ENCODE measurements at places on chromosomes 13 and 19. TPM values are rescaled to one million over a fixed set of nuclear protein-coding genes. Genes with fewer than 3 reads are reported as not detected.

Gene CFAP97D2
- total RNA-seq, result not detected

- DNase-seq, result no peak
Measured at GRCh38 chr13:28658539-28658795, 463 bp upstream of the POMP start.

Gene EFNA2
- total RNA-seq, result not detected

Gene ZNF229
- total RNA-seq, result 4.4 TPM

Gene GIPC3
- total RNA-seq, result 1.8 TPM

- DNase-seq, result no peak
Measured at GRCh38 chr13:111216166-111216960, 101.3 kb downstream of the ARHGEF7 start.

DNA sequence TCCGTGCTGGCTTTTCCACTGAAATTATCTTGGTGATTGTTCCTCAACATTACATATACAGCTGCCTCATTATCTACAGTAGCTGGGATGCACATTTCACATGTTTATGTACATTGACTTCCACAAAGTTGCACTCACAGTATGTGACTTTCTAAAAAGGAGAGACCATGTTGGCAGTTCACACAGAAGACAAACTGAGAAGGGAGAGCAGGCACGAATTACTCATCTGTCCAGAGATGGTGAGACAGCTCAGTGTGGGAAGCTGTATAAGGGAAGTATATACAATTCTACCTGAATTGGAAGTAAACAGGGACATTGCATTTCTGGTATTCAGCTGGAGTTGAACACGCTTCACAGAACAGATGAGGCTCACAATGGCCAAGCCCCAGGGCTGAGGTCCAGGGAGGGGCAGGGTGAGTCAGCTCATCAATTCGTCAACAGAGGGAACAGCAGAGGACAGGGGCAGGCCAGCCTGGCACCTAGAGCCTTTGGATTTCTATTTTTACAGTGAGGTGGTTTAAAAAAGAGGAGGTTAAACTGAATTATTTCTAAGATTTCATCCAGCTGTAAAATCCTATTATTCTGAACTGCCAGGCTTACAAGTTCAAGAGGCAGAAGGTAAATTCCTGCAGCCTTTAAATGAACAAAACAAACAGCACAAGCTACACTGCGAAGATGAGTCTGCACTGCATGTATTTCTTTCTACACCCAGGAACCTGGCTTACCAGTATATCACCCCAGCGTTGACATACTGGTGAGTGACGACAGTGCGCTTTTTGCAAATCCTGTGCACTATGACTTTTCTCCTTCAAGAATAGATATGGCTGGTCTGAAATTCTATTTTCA is 9.8 kb downstream of the PARP4 start:
- DNase-seq, result no peak

DNA sequence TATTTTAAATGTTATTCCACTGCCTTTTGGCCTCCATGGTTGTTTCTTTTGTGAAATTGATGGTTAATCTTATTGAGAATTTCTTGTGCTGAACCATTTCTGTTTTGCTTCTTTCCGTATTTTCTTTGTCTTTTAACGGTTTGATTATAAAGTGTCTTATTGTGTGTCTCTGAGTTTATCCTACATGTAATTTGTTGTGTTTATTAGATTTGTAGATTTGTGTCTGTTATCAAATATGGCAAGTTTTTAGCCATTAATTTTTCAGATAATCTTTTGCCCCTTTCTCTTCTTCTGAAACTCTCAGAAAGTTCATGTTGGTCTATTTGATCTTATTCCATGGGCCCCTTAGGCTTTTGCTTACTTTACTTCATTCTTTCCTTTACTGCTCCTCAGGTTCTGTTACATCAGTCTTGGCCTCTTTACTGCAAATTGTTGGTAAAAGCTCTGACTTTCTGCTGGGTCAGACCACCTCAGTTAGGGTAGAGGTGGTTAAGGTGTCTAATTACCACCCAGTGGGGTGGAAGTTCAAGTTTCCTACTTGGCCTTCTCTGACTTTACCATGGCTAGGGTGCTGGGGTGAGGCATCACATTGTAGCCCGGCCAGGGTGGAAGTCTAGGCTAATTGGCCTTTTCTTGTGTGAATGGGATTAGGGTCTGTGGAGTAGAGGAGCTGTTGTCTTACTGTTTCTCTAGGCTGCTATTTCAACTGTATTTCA is 58.3 kb downstream of the ZMYM2 start:
- no peak for DNase-seq

Gene FCAR
- 16.3 TPM for total RNA-seq

- DNase-seq, result no peak
Measured at GRCh38 chr13:31898378-31899071, 133.0 kb upstream of the FRY start.

- no peak for DNase-seq
Measured at GRCh38 chr13:39820606-39821005, 165.1 kb downstream of the COG6 start.

DNA sequence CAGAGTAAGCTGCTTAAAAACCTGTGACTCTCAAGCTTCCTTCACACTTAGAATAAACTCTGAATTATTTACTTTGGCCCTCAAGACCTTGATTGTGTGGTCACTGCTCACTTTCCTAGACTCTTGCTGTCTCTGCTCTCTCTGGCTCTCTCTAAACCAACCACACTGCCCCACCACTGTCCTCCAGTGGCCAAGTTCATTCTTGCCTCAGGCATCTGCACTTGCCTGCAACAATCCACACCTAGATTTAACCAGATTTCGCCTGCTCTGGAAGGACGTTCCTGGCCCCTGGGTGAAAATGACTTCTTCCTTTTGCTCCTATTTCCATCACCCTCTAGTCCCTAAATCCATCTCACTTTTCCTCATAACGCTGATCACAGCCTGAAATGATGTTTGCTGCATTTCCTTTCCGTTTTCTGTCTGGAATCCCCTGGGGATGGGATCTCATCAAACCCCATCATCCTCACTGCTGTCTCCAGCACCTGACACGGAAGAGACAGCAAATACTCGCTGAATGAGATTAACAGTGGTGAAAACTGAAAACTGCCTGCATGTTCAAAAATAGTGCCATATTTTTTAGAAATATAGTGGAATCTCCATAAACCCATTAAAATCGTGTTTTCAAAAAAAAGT is 232.6 kb downstream of the UQCRFS1 start:
- DNase-seq, result no peak

DNA sequence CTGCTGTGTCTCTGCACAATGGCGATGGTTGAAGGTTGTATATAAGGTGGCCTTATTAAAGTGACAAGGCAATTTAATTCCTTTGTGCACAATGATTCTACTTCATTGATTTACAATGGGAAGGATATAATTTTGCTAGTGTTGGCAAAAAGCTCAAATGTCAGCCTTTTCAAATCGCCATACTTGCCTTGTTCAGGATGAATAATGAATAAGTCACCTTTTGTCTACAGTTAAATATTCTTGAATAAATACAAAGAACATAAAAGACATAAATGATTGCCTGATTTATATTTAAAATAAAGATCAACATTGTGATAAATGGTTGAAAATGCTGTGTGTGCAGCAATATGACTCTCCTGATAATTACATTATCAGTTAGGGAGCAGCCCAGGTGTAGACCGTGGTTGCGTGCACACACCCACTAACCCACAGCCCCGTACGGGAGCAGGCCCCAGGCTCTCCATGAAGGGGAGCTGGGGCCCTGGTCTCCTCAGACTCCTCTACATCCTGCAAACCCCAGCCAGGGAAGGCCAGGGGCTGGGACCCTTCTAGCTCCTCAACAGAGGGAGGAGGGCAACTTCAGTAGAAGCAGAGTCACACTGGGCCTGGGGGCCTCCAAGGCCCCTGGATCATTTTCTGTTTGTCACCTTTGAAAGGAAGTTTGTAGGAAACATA is 64.9 kb downstream of the TEX29 start:
- DNase-seq, result peak; percentile 72

DNA sequence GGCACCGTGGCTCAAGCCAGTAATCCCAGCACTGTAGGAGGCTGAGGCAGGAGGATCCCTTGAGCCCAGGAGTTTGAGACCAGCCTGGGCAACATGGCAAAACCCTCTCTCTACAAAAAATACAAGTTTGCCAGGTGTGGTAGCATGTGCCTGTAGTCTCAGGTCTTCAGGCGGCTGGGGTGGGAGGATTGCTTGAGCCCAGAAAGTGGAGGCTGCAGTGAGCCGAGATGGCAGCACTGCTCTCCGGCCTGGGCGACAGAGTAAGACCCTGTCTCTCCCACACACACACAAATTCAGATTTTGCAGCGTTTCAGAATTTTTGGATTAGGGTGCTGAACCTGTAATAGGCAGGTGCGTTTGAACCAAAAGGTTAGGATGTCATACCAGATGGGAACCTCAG is 2.2 kb downstream of the RPS11 start:
- no peak for DNase-seq

Gene ADPRHL1
- 2.1 TPM for total RNA-seq

DNA sequence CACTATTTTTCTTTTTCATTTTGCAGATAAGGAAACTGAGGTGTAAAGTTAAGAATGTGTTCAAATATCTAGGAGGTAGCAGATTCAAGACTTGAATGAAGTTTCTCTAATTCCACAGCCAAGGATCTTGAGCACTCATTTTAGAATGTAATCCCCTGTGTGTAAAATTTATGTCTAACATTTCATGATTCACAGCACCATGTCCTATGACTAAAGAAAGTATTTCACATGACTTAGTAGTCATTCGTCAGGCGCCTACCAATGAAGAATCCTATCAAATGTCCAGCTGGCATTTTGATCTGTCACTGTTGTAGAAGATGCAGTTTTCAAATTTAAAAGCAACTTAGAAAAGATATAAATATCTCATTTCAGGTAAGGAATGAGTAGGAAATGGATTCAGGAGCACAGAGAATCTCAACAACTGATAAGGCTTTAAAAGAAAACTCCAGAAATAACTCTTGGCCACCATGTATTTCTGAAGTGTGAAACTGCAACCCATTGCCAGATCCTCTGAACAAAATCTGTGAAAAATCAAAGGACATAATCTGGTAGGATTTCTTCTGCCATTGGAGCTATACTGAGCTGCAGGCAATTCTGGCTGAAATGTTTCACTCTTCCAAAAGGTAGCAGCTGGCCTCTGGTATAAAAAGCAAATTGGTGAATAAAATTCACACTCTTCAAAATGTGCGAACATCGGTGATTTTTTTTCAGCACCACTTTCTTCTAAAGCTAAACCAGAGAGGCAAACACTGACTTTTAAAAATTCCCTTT is 92.2 kb downstream of the DCLK1 start:
- no peak for DNase-seq

DNA sequence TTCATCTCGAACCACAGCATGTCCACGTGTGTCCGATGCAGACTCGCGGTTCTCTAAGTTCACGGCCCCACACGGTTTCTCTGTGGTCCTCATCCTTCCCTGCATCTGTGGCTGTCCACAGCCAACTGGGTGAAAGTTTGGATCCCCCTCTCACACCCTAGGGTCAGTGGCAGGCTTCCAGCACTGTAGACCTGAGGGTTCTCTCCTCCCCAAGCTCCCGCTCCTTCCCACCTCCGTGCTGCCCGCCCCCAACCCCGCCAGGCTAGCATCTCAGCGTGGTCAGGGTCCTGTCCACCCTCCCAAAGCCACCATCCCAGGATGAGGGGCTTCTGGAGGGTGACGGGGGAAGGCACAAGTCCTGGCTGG is 3.0 kb downstream of the ANGPTL4 start:
- no peak for DNase-seq

Gene GPC5
- 0.13 TPM for total RNA-seq

Gene SLC25A41
- not detected for total RNA-seq

DNA sequence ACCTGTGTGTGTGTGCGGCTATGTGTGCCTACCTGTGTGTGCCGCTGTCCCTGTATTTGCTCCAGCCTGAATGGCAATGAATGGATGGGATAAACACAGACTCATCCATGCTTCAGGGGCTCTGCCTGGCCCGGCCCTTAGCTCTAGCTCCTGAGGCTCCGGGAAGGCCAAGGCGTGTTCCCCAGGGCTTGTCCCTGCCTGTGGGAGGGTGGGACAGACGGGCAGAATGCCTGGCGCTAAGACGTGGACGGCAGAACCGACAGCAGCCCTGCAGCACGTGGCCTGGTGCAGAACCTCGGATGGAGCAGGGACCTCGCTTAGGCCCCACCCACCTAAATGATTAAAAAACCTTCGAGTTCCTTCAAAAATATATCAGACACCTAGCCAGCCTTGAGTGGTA is 57.8 kb upstream of the C13orf46 start:
- no peak for DNase-seq

DNA sequence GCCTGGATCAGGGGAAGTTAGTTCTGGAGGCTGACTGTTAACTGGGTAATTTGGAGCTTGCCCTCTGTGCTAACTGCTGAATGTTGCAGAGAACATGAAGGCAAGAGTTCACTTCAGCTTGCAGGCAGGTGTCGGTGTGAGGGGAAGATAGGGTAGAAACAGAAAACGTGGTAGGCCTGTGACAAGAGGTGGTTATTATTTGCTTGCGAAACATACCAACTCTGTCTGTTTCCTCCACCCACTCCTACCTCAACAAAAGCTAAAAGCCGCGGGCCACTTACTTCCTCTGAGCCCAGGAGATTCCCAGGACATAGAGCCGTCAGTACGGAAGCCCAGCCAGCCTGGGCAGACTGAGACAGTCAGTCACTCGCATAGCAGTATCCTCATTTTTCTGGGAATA is 119.2 kb upstream of the ABCC4 start:
- DNase-seq, result no peak

GRCh38 chr13:102033386-102033785 is 368.5 kb downstream of the FGF14 start:
- no peak for DNase-seq

Measured in mesenteric fat pad (tissue), 1 donor.